ENCODE measurements at places on chromosomes 7 and 10.

DNA sequence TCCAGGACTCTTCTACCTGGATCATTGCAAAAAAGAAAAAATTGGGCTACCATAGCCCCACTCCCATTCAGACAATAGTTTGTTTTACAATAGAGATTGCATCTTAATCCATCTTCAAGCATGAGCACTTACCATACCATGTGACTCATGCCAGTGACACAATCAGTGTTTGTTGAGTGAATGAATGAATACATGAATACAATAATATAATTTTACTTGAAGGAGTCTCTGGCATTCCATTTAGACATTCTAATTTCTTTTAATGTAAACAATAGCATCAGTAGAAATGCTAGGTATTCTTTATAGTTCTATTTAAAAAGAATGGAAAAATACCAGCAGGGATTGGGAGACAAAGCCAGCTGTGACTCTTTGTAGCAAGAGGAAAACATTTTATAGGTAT lies 141.6 kb upstream of the AKR1E2 start:
- no peak for DNase-seq

DNA sequence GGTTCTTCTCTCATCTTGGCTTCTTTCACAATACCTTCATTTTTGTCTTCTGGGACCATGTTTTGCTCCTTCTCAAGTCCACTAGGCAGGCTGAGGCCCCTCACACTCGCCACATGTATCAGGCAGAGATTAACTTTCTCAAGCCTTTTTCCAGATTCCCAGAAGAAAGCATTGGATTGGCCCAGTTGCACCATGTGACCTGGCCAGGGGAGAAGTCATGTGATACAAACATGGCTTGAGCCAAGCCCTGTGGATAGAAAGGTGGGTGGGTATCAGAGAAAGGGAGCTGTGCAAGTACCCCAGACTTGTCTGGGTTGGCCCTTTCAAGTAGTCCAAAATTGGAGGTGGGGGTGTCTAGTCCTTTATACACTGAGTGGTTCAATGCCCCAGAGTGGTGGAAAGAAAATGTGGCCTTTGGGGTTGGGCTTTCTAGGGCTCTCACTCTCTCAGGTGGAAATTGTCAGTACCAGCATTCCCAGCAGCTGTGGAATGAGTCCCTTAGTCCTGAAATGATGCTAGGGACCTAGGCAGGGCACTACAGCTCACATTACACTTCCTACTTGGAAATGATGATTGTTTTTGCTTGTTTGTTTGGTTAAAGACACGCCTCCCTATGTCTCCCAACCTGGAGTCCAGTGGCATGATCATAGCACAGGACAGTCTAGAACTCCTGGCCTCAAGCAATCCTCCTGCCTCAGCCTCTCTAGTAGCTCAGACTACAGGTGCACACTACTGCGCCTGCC lies 36.9 kb upstream of the C10orf67 start:
- DNase-seq = no peak

DNA sequence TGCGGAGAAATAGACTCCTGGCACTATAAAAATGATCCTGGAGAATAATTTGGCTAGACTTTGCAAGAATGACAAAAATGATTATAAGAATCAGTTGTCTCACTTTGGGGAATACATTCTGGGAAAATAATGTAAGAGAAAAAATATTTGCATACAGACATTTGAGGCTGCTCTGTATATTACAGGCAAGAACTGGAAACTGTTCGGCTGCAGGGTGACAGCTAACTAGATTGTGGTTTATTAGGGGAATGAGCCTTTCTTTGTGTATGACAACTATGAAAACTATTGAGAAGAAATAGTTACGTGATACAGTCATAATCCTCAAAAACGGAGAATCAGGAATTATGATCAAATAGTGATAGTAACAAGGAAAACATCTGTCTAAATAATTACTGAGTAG lies 8.6 kb downstream of the TRIM56 start:
- DNase-seq = no peak

DNA sequence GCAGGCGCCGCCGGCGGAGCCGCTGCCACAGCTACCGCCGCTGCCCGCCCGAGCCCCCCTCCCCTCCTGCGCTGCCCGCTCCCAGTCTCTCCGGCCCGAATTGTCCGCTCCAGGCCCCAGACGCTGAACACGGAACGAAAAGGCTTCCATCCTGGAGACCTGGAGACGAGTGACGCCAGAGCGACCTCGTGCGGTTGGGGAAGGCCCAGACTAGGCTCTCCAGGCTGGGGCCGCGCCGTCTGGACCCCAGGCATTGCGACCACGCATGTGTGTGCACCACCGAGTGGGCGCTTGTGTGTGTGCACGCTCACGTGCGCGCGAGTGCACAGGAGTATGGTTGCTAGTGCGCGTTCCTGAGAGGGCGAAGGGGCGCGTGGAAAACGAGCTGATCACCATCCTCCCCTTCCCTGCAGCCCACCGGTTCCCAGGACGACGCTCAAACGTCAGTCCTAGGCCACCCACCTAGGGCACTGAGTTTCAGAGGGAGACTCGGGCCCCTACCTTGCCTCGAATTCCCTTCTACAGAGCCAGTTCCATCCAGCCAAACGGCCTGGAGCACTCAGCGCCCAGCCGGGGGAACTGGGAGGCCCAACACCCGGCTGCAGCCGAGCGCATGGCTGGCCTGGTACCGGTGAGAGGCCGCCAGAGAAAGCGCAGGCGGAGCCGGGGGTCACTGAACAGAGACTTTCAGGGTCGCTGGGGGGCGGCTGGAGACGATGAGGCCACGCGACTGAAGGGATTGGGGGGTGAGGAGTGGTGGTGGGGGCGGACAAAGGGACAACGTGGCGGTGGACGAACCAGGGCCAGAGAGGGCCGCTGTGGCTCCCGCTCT lies 11.6 kb downstream of the LBX1 start:
- DNase-seq = no peak

- no peak for DNase-seq
These were observed 841.5 kb downstream of the GRM8 start for GRCh38 chr7:126411032-126411820.

DNA sequence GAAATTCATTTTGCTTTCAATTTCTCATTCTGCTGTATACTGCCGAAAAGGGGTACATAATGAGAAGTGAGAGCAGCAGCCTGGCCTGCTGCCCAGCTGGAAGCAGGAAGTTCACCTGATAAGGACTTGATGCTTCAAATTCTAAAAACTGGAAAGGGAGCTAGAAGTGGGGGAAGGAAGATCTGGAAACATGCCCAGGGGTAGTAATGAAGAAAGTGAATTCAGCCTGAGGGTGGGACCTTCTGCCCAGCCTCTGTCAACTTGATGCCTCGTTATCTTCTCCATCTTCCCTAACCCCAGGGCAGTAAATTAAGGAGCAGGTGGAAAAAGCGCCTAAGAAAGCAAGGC lies 69.4 kb downstream of the ARMH3 start:
- DNase-seq = no peak

DNA sequence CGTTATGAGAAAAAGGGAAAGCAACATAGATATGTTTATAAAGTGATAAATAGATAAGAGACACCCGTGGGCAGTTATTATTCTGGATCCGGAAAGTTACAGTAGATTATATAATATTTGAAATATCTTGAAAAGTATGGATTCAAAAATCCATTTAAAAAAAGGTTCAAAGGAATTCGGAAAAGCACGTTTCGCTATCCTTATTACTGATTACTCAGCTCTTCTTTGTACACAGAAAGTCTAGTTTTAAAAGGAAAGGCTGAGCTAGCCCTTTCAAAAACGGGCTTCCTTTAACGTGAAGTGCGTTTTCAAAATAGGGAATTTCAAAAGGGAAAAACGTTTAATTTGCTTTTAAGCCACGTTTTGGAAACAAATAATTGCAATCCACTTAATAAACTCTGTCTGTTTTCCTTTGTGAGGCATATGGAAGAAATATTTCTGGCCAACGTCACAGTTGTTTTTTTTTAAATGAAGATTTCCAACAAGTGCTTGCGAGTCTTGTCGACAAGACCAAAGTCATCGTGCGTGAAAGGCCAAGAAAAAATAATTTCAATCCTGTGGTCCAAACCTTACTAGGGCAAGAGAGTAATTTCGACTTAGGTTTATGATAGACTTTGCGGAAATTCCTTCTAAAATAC lies 2.2 kb upstream of the SKIDA1 start:
- DNase-seq = no peak

DNA sequence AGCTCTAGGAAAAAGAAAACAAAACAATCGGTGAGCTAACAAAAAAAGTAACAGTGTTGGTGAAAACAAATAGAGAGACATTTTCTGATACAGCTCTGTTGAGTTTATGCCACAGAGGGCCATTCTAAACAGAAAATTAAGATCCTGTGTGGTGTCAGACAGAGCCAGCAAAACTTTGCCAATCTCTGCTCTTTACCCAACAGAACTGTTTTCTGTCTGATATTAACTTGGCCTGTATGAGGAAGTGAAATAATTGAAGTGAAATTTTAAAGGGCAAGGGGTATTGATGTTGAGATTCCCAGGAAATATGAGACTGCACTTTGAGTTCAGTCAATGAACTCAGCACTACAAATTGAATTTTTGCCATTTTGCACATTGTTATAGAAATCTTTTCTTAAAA lies 101.0 kb downstream of the AOAH start:
- DNase-seq = no peak

GRCh38 chr7:35760143-35760745 lies 40.6 kb upstream of the SEPTIN7 start:
- no peak for DNase-seq

GRCh38 chr7:65233409-65234034 lies 140.1 kb upstream of the ZNF92 start:
- no peak for DNase-seq

DNA sequence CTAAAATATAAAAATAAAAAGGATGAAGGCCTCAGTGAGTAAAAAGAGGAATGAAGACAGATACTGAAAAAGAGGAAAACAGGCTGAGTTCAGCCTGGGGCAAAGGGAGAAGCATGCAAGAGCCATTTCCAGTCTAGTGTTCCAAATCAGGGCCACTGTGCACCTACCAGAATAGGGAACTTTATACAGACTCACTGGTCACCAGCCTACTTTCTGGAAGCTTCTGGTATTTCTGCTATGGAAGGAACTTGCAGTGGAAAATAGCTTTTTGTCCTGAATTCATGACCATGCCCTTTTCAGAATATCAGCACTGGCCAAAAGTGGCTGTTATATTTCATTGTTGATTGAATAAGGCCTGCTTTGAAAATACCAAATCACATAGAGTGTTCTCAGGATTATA lies 28.8 kb downstream of the ABRAXAS2 start:
- DNase-seq = no peak

DNA sequence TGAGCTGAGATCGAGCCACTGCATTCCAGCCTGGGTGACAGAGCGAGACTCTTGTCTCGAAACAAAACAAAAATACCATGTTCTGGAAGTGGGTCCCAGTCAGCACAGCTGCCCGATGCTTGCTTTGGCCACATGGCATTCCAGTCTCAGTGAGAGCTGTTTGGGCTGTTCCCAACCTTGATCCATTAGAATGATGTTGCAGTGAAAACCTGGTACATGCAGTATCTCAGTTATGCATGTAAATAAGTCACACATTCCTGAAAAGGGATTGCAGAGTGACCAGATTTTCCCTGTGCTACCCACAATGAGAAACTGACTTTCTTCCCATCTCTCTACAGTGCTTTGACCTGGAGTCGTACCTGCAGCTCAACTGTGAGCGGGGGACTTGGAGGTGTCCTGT lies 15.4 kb downstream of the ZMIZ2 start:
- no peak for DNase-seq

DNA sequence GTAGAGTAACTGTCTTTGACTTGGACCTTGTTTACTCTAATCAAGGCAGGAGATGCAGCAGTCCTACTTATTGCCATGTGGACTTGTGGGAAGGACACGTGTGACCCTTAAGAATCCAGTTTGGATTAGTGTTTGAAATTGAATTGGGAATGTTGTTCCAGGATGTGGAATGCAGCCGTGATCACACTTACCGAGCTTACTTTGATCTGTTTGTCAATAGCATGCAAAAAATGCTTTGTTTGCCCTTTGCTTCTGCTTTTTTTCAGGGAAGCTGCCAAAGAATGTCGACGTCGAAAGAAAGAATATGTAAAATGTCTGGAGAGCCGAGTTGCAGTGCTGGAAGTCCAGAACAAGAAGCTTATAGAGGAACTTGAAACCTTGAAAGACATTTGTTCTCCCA lies 84.7 kb downstream of the CREM start:
- DNase-seq = no peak

DNA sequence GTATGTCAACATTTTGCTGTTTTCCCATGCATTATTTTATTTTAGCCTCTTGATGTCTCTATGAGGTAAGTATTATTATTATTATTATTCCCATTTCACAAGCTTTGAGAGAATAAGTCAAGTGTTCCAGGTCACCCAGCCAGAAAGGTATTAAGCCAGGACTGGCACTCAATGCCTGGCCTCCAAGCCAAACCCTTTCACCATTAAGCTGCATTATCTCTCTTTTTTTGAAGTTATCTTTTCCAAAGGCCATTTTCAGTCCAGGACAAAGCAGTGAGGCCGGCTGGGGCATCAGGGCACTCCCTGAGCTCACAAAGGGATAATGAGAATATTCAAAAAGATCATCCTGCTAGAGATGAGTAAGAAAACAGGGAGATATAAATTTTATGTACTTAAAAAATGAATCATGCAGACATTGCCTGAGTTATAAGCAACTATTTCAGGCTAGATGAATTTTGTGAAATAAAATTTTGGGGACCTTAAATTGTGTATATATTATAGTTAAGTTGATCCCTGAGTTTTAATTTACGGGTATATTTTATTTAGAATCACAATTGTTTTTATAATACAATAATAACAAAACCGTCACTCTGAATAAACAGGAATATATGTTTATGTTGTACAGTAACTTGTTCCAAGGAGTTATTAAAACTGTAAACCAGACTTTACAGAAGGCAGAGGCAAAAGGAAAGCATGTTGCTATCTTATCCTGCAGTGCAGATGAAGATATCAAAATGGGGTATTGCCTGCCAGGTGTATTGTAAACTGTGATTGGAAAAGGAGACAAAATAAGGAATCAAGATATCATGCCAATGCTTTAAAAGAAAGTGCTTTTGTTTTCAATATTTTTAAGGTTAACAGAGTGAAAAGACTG lies 51.3 kb upstream of the CAV2 start:
- no peak for DNase-seq

- DNase-seq = no peak
These were observed 401.6 kb downstream of the SUGCT start for GRCh38 chr7:40536421-40536820.

GRCh38 chr10:124048371-124049290 lies 44.8 kb downstream of the CHST15 start:
- DNase-seq = no peak

All from HS-27A (cell line).